ENCODE measurements at places on chromosomes 3 and 15.

DNA sequence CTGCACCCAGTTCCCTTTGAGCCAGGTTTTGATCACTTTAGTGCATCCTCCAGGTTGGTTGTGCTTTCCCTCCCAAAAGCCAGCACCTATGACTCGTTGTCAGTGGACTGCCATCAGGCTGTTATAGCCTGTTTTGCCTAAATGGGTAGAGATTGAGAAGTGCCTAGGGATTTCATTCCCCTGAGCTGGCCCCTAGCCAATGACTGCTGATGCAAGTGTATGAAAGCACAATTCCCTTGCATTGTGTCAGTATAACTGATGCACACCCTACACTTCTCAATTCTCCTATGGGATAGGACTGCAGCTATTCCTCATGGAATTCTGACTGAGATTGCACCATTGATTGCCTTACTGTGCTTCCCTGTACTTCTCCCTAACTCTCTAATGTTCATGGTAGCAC lies 102.1 kb upstream of the ARPP21 start:
- no peak for DNase-seq

- no peak for DNase-seq
Measured at GRCh38 chr3:10444110-10444429, 61.3 kb downstream of the ATP2B2 start.

- DNase-seq = no peak
Measured at GRCh38 chr15:89368566-89369223, 34.1 kb upstream of the POLG start.

DNA sequence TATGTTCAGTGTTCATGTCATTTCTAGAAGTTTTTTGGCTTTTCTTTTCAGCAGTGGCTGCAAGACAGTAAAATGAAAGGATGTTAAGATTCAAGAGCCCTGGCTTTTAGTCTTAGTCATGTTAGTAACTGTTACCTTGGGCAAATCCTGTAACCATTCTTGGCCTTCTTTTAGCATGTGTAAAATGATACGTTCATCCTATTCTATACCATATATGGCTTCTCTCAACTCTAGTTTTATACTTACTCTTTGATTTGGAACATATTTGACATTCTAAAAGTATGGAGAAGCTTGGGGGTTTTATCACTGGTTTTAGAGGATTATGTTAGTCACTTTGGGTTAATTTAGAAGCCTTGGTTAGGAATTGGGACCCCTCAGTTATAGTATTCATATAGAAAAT lies 20.1 kb downstream of the GTF2E1 start:
- DNase-seq = no peak

DNA sequence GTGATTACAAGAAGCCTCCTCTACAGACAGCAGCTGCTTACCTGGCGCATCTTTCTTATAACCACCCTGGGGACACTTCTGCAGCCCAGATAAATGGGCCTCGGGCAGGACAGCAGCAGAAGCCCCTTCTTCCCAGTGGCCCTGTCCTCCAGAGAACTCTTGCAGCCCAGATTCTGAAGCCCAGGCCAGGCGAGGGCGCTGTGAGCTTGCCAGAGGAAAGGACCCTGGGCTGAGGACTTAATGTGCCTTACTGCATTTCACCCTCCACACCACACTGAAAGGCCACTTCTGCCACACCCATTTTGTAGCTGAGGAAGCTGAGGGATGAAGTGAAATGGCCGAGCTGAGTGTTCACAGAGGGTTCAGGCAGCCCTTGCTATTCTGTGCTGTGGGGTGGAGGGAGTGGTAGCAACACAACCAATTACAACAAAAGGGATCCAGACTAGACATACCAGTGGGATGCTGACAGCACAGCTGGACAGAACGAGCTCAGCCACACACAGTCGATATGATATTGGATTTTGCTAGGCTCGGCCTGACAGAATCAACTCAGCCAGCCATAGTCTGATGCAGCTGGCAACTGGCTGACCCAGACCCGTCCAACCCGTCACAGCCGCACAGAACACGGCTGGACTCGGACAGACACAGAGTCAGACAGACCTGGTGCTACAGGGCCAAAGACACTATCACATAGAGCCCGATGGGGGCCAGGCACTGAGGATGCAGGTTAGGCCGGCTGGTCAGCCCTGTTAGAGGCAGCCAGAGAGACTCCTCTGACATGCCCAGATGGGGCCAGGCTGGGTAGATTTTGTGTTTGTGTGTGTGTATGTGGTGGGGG lies 7.3 kb downstream of the ACOX2 start:
- DNase-seq = no peak

DNA sequence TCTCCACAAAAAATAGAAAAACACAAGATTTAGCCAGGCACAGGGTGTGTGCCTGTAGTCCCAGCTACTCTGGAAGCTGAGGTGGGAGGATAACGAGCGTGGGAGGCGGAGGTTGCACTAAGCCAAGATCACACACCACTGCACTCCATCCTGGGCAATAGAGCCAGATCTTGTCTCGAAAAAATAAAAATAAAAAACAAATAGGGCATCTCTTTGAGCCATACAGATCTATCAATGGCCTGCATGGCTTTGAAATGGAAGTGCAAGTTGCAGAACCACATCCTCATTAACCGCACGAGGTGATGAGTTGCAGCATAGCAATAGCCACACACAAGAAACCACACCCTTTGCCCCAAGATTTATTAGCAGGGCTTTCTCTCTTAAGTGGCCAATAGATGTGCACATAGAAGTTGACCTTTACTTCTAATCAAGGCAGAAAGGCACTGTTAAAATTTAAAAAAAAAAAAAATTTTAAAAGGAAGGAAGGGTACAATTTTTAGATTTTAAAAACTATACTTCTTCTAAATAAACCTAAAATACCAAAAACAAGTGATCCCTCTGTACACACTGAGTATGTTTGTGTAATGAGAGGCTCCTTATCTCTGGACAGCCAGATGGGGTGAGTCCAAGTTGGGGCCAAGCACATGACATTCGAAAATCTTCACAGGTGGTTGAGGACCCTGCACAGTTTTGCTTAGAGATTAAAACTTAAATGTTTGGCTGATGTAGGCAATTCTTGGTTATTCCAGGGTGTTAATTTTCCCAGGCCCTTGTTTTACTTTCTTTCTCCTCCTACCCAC lies 53.4 kb downstream of the FILIP1L start:
- DNase-seq = no peak

Data from GM13976 (cell line).